Memory B cell (primary cell): ENCODE measurements at places on chromosomes 1 and 21.

DNA sequence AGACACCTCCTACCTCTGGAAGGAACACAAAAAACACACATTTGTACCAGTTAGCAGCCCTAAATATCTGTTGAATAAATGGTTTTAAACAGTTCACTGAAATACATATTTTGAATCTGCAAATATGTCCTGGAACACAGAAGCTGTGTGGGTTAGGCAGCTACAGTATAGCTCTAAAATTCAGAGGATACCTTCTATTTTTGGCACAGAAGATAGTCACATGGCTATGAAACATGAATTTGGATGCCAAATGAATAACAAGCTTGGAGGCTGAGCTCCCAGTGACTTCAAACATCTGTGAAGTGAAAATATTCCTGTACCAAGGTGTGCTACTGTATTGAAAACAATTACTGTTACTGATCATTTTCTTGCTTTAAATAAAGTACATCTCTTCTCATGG lies 391.5 kb upstream of the ADGRL2 start:
- DNase-seq, result no peak

- no peak for DNase-seq
Observed at GRCh38 chr1:12010746-12011570, 8.3 kb upstream of the MIIP start.

DNA sequence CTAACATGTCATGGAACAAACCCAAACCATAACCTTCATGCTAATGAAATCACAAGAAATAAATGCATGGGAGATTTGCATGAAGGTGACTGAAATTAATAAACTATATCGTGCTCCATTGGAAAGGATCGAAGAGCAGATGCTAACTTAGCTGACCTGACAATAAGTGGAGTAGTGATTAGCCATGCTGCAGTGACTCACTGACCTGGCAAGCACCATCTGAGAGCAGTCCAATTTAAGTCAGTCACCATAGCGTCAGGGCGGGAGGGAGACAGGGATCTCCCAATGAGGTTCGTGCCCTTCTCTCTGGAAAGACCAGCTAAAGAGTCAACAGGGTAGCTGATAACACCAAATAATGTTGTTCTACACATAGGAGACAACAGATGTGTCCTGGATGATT lies 21.5 kb downstream of the OLIG2 start:
- DNase-seq, result no peak

DNA sequence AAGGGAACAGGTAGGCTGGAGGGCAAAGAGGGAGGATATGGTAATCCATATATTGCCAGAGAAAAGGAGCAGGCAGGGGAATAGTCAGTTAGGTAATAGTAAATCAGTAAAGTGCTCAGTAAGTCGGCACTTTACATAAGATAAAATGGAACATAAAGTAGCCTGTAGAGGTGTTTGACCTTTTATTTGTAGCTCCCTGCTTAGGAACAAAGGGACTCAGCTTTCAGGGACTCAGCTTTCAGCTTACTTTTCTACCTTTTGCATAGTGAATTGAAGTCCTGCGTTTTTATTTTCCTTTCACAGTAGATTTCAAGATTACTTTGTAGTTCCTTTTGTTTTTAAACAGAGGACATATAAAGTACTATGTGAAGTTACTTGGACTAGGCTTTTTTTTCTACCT lies 87.3 kb downstream of the ITSN1 start:
- no peak for DNase-seq

- DNase-seq, result no peak
Observed at GRCh38 chr1:40469327-40469726, 7.8 kb upstream of the ZFP69 start.

DNA sequence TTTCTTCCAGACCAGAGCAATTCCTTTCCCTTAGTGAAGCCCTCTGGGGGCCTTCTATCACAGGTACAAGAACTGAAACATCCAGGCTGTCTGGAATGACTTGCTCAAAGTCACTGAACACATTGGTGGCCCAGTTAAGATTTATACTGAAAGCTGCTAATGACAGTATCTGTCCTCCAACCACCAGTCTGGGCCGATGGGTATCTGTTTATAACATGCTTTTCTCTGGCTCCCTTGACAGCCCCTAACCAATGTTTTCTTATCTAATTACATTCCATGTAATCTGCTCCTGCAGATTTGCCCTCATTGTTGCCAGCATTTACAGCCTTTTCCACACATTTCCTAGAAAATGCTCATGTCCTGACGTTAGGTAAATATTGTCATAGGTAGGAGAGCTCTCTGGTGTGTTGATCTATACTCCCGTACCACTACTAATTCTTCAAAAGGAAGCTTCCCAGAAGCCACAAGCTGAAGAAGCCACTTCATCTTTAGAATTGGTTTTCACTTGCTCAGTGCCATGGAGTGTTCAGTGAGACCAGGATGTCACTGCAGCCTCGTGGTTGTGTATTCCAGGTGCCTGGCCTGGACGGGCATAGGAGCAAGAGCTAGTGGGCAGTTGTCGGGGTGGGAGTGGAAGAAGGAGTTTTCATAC lies 163.9 kb downstream of the TSEN15 start:
- no peak for DNase-seq

DNA sequence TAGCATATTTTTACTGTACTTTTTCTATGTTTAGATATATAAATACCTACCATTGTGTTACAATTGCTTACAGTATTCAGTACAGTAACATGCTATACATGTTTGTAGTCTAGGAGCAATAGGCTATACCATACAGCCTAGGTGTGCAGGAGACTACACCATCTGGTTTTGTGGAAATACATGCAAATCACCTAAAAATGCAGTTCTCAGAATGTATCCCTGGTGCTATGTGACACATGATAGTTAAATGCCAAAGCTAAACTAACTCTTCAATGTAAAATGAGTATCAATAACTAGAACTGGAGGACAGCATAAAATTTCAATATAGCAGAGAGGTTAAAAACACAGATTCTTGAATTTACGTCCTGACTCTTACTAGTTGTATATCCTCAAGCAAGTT lies 14.8 kb downstream of the NUCKS1 start:
- DNase-seq, result no peak

- no peak for DNase-seq
Observed at GRCh38 chr1:239566074-239566473, 179.7 kb downstream of the CHRM3 start.

DNA sequence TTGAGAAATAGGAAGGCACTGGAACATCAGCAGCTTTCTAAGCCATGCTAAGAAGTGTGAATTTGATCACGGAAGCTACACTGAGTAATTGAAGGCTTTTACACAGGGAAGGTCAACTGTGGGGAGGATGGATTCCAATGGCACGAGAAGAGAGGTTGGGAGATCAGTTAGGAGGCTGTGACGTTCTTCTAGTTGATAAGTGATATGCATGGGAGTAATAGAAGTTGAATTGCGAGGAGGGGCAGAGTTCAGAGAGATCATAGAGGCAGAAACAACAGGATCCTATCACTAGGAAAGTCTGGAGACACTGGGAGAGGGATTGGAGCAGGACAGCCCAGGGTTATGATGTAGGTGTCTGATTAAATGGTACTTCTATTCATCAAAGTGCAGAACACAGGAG lies 16.2 kb downstream of the LMOD1 start:
- no peak for DNase-seq

DNA sequence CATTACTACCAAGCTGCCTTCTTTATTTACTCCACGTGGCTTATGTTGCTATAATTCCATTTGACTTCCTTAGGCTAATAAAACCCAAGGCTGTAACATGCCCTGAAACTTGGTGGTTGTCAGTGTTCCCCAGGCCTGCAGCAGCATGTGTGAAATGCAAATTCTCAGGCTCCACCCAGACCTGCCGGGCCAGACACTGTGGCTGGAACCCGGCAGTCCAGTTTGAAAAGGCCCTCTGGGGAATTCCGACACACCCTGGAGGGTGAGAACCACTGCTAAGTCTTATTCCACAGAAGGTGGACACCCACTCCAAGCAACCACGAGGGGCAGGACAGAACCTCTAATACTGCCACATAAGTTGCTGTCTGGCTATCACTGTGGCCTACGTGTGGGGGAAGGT lies 41.4 kb downstream of the URB1 start:
- no peak for DNase-seq

DNA sequence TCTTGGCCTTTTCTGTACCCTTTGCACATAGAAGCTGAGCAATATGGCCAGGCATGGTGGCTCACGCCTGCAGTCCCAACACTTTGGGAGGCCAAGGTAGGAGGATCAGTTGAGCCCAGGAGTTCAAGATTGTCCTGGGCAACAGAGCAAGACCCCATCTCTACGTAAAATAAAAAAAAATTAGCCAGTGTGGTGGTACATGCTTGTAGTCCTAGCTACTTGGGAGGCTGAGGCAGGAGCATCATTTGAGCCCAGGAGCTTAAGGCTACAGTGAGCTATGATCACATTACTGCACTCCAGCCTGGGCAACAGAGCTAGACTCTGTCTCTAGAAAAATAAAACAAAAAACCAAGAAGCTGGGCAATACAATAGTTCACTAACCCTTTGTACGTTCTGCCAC lies 6.3 kb downstream of the ACTA1 start:
- no peak for DNase-seq

DNA sequence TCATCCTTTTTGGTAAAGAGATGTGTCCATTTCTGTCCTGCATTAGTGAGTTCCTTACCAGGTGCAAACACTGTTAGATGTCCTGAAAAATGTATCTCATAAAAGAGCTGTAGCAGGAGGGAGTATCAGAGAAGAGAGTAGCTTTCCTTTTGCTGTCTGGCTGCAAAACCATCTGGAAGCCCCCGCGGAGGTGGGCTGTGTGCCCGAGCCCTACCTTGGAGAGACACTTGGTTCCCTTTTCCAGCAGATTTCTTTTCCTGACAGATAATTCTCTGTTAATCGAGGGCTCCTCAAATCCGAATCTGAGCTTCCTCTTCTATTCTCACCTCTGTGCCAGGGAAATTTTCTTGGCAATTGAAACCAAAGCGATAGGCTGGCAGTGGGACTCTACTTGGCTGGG lies 53.0 kb downstream of the KIF26B start:
- DNase-seq, result no peak

- DNase-seq, result no peak
Observed at GRCh38 chr1:229430761-229431283, 3.1 kb downstream of the ACTA1 start.

DNA sequence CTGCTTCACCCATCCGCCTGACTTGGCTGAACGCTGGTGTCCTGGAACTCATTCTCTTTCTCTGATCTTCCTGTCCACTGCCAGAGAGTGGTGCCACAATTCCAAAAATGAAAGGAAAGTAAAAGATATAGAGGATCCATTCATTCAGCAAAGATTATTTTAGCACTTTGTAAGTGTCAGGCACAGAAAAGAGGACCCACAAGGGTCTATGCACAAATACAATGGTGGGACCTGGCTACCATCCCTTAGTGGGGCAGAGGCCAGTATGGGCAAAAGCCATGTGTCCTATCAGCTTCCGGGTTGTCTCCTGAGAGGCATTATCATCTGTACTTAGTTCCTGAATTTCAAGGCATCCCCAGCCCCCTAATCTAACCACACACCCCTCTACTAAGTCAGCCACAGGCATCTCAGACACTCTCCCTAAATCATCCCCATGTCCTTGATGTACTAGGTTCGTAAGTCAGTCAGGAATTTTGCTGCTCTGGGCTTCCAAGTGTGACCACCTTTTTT lies 19.0 kb downstream of the SSR2 start:
- no peak for DNase-seq

DNA sequence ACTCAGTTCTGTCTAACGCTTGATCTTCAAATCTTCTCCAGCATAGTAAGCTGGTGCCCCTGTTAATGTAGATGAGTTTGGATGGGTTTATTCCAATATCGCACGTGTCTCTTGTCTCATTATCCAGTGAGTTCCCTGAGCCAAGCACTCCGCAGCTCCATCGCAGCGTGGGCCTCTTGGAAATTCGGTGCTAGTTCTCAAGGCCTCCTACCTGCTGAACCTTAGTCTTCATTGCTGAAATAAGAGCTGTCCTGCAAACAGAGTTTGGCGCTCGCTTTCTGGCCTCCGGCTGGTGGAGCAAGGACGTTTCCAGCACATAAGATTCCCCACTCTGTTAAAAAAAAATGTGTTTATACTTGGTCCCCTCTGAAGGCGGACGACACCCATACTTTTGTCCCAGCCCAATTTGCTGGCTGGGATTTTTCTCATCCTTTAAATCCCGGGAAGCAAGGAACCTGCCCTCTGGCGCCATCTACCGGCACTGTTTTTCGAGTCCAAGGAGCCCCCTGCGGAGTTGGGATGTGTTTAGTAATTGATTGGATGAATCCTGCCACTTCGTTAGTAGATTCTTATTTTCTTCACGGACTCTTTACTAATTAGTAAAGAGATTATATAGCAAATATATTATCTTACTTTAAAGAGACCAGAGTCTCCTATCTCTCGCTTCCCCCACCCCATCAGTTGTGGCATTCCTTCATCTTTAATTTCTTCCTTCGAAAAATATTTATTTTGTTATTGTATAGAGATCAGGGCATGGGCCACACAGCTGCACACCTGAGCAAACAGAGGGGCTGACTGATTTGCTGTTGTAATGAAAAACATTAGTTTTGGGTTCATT lies 14.7 kb downstream of the JUN start:
- DNase-seq, result no peak
